Activated CD8-positive, alpha-beta memory T cell treated with anti-CD3 and anti-CD28 coated beads, Interleukin-2, amount 10 ng/mL, durations not matched to agents 7 days and 5 days (primary cell): ENCODE measurements at places on chromosomes 12 and 14.

GRCh38 chr14:73788701-73789551, 62.7 kb upstream of the PTGR2 start:
- H3K36me3 ChIP-seq, result peaks cover 2% of the 10 kb centered on the region
- DNase-seq, result no peak
- H3K27me3 ChIP-seq, result no peaks in the 10 kb centered on the region
- H3K4me3 ChIP-seq, result peak overlapping the region; percentile 85
- H3K27ac ChIP-seq, result peak overlapping the region; percentile 96
- peaks cover 38% of the 10 kb centered on the region for H3K4me1 ChIP-seq

- peaks cover 2% of the 10 kb centered on the region for H3K4me1 ChIP-seq
- H3K4me3 ChIP-seq, result no peak overlapping the region
- no peak for DNase-seq
- H3K36me3 ChIP-seq, result peaks cover 6% of the 10 kb centered on the region
- H3K27me3 ChIP-seq, result no peaks in the 10 kb centered on the region
- H3K27ac ChIP-seq, result no peak overlapping the region
Observed at GRCh38 chr14:59356312-59356711, 108.9 kb downstream of the GPR135 start.

DNA sequence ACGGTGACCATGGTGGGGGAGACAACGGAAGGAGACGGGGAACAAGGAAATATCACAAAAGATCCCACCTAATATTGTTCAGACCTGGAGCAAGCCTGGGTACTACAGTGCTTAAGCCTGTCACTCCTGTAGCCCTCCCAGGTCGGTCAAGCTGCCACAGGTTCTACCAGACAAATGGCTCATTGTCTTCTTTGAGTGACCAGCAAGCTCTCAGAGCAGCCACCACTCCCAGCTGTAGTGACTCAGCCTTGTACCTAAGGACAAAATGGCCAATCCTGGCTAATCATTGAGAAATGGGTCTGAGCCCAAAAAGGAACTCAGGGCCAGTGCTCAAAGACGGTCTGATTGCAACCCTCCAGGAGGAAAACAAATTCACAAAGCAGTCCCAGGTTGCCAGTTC, 238.4 kb upstream of the NOS1 start:
- H3K4me3 ChIP-seq, result no peak overlapping the region
- no peaks in the 10 kb centered on the region for H3K4me1 ChIP-seq
- H3K27me3 ChIP-seq, result no peaks in the 10 kb centered on the region
- H3K36me3 ChIP-seq, result no peaks in the 10 kb centered on the region

- no peak overlapping the region for H3K4me3 ChIP-seq
- DNase-seq, result no peak
- no peaks in the 10 kb centered on the region for H3K27me3 ChIP-seq
- H3K4me1 ChIP-seq, result no peaks in the 10 kb centered on the region
- no peaks in the 10 kb centered on the region for H3K36me3 ChIP-seq
Observed at GRCh38 chr12:16389594-16389993, 42.1 kb downstream of the MGST1 start.
